Activated CD4-positive, CD25-positive, alpha-beta regulatory T cell treated with anti-CD3 and anti-CD28 coated beads, Interleukin-2, amount 50 U/mL, for 16 hours (primary cell): ENCODE measurements at places on chromosomes 7 and 10.

- no peak for DNase-seq
These were observed 11.7 kb downstream of the TLL2 start for GRCh38 chr10:96501985-96502384.

GRCh38 chr10:132397036-132397541 is at the start of gene PWWP2B:
PWWP2B (plus strand) TSS chr10:132397200; CDS start chr10:132397227, 27 bp downstream.
- peak; percentile 13 for DNase-seq

GRCh38 chr7:120703585-120704240 is 154.2 kb downstream of the TSPAN12 start:
- DNase-seq, result no peak

DNA sequence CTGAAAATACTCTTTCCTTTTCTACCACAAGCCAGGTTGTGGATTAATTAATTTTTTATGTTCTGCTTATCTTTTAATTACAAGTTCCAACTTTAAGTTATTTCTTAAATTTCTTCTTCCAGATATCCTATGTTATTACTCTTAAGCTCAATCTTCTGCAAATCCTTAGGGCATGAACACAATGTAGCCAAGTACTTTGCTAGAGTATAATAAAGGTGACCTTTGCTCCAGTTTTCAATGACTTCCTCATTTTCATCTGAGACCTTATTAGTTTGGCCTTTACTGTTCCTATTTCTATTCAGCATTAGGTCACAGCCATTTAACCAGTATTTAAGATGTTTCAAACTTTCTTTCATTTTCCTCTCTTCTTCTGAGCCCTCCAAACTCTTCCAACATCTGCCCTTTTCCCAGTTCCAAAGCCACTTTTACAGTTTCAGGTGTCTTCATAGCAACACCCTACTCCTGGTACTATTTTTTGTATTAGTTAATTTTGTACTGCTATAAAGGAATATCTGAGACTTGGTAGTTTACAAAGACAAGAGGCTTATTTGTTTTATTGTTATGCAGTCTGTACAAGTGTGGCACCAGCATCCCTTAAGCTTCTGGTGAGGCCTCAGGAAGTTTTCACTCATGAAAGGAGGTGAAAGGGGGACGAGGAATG is 886.2 kb upstream of the GHITM start:
- DNase-seq, result no peak

DNA sequence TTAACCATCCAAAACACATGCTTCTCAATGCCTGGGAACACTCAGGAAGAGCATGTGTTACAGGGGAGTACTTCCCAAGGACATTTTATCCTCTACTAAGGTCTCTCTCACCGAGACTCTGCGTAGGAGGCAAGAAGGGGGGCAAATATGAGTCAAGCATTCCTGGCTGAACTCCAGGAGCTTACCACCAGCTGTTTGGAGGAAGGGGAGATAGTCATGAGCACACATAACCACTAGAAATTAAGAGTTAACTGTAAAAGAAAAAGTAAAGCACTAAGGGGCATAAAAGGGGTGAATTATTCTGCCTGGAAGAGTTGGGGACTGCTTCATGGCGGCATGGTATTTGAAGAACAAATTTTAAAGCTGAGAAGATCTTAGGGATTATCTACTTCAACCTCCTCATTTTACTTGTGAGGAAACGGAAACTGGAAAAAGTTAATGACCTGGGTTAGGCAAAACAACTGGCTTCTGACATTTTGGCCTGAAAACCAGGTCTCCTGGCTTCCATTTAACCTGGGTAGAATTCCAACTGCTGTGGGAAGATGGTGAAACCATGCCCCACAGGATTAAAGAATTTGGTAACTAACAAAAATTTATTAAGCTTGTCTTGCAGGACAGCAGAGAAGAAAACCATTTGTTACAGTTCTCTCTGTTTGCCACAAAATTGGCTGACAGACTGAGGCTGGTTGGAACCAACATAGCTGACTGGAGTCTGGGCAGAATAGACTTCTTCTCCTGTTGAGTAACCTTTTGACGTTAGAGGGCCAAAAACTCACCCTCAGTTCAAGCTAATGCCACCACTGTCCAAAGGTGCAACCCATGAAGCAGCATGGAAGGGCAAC is 85.5 kb downstream of the SLC25A13 start:
- DNase-seq, result no peak

- DNase-seq, result no peak
These were observed 235.3 kb downstream of the PHF14 start for GRCh38 chr7:11208883-11209465.

GRCh38 chr10:17662193-17663138 is 18.5 kb downstream of the STAM start:
- DNase-seq, result no peak

DNA sequence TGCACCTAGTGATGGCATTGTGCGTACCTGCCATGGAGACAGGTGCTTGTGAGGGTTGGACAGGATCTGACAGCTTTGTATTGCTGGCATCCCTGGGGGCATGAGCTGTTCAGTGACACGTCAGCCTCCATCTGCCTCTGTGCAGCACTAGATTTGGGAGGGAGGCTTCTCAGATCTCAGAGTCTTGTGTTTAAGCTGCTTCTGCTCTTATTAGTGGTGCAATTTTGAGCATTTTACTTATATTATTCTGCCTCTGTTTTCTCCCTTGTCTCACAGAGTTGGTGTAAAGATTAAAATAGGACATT is 5.1 kb downstream of the ARHGAP22 start:
- DNase-seq, result no peak

DNA sequence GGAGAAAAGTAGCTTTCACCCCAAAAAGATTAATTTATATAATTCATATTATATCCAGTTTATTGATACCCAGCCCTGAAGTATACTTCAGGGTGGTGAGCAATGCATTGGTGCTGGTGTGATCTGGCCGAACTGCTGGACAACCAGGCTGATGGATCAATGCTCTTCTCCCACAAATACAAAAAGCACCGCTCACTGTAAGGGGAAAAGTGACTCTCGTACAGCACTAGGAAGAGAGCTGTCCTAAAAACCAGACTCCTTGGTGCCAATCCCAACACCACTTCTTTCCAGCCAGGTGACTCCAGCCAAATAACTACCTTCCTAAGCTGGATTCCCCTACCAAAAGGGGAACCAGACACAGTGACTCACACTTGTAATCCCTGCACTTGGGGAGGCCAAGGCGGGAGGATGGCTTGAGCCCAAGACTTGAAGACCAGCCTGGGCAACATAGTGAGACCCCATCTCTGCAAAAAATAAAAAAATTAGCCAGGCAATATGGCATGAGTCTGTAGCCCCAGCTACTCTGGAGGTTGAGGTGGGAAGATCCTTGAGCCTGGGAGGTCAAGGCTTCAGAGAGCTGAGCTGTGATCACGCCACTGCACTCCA is 13.1 kb upstream of the TNPO3 start:
- no peak for DNase-seq

- no peak for DNase-seq
These were observed 117.7 kb upstream of the TNRC18 start for GRCh38 chr7:5541087-5541992.

DNA sequence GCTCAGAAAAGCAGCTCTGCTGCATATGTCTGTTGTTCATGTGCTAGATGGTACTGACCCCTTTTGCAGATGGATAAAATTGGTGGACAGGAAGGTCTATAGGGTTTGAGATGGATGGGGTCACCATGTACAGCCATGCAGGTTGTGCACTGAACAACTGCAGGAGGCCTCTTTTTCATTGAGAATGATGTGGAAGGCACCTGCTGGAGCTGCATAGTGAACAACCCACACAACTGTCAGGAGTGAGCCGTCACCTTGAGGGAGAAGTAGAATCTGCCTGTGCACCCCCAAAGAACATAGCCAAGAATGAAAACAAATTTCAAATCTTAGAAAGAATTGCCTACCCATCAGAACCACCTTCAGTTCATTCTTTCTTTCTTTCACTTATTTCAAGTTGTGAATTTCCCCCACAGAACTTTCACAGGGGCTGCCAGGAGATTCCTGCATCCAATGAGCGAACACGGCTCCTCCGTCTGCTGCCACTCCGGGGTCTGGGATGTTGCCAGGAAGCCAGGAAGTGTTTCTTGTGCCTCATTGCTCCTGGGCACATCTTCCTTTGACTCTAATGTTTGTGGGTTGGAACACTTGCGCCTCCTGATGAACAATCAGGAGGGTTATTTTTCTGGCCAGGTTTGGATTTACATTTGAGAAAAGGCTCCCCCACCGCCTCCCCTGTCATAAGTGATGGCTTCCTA is 53.7 kb upstream of the DOCK1 start:
- no peak for DNase-seq

- DNase-seq, result no peak
These were observed 465.5 kb downstream of the PHTF2 start for GRCh38 chr7:78264105-78264504.

DNA sequence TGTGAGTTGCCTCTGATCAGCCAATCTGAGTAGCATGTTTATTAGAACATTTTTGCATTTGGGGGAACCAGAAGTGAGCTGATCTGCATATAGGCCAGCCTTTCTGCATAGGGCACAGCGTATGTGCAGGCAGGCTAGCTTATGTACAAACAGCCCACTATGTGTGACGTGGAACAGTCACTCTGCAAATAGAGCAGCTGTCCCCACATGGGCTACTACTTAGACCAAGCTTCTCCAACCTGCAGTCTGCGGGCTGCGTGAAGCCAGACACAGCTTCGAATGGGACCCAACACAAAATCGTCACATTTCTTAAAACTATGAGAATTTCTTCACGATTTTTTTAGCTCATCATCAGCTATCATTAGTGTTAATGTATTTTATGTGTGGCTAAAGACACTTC is 134.1 kb upstream of the FAM20C start:
- DNase-seq, result no peak

GRCh38 chr7:153061910-153062528 is 302.5 kb downstream of the ACTR3B start:
- no peak for DNase-seq

DNA sequence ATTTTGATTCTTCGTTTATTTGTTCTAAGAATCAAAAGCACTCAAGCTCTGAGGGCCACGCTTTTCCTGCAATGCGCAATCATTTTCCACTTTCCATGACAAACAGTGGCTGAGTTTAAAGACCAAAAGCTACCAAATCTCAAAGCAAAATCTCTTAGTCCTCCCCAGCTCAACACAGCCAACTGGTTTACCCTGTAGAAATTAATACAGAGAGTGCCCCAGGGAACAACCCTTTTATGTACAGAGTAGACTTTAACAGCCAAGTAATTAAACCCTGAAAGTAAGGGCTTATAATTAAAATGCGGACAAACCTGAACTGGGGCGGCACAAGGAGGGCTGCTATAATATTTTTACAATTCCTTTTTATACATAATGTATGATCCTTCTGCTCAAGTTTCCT is 53.2 kb downstream of the FAM53B start:
- DNase-seq, result no peak

DNA sequence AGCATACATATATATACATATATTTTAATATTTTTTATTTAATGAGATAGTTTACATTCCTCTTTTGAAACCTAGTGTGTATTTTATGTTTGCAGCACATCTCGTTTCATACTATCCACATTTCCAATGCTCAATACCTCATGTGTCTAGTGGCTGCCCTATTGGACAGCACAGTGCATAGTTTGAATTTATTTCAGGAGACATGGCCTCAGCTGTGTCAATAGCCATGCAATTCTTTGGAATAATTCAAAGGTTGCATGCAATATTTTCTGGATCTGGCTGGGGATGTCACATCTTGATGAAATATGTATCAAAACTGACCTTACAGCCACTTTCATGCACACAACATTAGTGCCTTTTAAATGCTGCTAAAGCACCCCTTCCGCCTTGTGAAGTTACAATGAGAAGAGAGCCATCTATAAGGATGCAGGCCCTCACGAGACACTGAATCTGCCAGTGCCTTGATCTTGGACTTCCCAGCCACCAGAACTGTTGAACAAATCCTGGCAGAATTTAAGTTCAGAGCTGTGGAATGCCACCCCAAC is 13.0 kb downstream of the FGFBP3 start:
- no peak for DNase-seq

GRCh38 chr10:46090258-46090812 is 44.3 kb upstream of the MSMB start:
- no peak for DNase-seq

DNA sequence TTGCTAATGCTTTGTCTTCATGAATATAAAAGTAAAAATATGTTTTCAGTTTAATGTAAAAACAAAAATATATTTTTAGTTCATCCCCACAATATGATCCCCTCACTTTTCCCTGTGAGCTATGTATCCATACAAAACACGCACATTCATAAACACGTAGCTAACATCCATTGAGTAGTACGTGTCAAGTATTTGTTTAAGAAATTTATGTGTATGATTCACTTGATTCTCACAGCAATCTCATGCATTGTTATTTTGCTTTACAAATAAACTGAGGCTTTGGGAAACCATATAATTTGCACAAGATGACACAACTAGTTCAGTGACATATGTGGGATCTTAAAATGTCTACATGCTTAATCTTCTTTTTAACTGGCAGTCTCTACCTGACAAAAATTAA is 329.6 kb upstream of the SEMA3C start:
- no peak for DNase-seq

GRCh38 chr10:117005026-117005526 is at the start of gene SHTN1:
SHTN1 (minus strand) TSS chr10:117005187; CDS start chr10:117005079, 108 bp downstream.
- no peak for DNase-seq

- no peak for DNase-seq
These were observed 65.1 kb downstream of the SLC37A3 start for GRCh38 chr7:140333223-140333622.

DNA sequence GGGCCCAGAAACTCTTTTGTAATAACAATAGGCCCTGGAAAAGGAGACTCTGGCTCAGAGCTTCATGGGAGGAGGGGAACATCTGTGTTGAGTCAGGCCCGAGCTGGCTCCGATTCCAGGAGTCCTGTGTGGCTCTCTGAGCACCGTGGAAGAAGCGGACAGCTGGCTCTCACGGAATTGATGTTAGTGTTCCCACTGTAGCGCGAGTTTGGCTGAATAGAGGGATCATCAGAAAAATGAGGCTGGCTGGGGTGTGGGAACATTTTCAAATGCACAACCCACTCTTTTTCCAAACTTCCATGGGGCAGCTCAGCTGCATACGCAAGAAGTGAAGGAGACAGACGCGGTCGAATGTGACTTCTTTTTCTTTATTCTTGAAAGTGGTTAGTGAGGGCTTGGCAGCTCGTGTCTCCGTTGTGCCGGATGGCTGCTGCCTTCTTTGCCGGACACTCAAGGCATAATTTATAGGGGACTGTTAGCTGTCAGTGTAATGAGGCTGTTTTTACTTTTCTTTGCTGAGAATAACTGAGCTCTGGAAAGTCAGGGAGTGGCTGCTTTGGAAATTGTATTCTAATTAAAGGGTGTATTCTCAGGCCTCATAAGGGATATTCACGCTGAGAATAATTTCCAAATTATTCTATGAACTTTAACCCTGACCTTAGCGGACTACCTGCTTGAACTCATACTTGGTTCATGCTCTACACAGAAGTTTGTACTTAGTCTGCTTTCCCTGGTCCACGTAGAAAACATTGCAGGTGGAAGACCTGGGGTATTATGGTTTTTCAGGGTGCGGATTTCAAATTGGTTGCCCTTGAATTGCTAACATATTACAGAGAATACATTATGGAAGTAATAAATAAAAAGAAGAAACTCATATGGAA is 23.1 kb downstream of the MDFIC start:
- no peak for DNase-seq

- no peak for DNase-seq
These were observed 22.4 kb downstream of the PDLIM1 start for GRCh38 chr10:95268438-95268837.
